Stimulated activated CD8-positive, alpha-beta memory T cell treated with anti-CD3 and anti-CD28 coated beads, Interleukin-7, amount 100 ng/mL, for 1 hour (primary cell): ENCODE measurements at places on chromosomes 1 and 21.
A peak's percentile ranks its signal among the peaks of the same experiment; 100 is the strongest.

DNA sequence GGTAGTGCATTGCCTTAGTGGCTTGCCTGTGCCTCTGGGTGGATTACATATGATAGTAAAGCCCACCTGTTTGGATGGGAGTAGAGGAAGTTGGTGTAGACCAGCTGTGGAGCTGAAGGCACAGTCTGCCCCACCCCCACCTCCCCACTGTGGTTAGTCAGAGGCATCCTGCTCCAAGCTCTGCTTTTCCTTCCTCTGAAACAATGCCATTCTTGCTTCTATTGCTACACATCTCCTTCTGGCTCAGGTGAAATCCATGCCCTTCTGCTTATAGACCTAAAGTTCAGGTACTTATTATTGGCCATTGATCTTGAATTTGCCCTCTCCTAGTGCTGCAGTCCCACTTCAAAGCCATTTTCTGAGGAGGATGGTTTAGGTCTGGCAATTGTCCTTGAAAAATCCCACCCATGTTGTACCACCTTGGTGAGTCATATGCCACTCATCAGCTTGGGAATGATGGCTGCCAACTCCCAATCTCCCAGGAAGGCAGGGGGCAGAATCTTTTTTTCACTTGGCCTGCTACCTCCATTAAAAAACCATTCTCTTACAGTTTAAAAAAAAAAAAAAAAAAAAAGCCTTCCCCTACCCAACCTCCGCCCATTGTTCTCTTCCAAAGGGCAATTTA, 6.7 kb upstream of the TXLNA start:
- no peak for DNase-seq

GRCh38 chr1:87127581-87127980, 201.1 kb upstream of the LMO4 start:
- no peak for DNase-seq

DNA sequence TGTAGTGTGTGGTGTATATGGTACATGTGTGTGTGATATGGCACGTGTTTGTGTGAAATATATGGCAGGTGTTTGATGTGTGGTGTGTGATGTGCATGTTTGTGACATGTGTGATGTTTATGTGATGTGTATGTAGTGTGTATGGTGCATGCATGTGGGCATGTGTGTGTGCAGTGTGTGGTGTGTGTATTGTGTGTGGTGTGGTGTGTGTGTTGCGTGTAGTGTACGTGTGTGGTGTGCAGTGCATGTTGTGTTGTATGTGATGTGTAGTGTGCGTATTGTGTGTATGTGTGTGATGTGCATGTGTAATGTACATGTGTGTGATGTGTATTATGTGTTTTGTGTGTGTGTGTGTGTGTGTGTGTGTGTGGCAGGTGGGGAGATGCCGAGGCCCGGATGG, 65.7 kb downstream of the SLC19A1 start:
- DNase-seq, result no peak

DNA sequence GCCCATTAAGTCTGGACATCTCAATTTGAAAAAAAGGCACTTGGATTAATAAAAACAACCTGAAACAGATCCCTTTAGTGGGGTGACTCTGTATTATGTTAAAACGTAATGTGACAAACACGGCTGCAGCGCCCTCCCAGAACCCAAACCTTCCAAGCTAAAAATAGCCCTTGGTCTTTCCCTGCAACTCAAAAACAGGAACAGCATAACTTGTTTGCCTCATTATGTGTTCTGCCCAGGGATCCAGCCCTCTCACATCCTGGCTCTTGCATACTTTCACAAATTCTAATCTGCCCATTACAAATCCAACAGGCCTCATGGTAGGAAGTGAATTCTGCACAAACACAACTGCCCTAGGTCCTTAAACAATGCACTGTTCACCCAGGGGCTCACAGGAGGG, 94.7 kb upstream of the GADD45A start:
- DNase-seq, result no peak

DNA sequence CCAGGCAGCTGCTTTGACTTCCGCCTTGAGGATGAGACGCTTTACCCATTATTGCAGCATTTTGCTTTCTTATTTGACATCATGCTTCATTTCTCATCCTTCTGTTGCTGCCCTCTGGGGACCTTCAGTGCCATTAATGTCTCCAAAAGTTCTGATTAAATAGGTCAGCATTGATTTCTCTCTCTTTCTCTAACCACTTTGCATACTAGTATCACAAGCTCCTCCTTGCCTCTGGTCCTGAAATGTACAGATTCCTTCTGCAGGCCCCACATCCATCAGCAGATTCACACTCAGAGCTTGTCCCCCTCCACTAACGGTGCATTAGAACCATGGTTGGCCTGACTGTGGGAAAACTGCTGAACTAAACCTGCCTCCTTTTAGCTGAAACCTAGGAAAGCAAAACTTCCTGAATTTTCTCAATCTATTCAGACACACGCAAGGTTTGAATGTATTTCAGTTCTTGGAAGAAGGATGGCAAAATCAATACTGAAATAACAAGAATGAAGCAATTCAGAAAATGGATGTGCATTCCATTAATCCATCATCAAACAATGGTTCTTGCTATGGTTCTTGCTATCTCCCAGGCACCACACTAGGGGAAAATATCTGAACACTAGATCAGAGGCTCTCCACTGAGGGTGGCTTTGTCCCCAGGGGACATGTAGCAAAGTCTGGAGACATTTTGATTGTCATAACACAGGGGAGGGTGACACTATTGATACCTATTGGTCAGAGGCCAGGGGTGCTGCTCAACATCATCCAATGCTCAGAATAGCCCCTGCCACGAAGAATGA, 154.5 kb downstream of the PCP4 start:
- no peak for DNase-seq

DNA sequence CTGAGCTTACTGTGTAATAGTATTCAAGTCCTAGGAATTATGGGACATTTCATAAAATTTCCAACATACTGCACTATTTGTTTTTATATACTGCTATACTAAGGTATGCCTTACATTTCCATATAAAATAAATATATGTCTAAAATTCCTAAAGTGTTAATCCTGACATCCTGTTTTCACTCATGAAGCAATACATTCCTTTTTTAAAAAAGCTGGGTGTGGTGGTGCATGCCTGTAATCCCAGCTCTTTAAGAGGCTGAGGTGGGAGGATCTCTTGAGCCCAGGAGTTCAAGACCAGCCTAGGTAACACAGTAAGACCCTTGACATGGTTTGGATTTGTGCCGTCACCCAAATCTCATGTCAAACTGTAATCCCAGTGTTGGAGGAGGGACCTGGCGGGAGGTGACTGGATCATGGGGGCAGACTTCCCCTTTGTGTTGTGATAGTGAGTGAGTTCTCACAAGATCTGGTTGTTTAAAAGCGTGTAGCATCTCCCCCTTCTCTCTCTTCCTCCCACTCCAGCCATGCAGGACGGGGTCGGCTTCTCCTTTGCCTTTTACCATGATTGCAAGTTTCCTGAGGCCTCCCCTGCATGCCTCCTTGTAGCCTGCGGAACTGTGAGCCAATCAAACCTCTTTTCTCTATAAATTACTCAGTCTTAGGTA, 5.8 kb downstream of the CDC42BPA start:
- DNase-seq, result no peak

DNA sequence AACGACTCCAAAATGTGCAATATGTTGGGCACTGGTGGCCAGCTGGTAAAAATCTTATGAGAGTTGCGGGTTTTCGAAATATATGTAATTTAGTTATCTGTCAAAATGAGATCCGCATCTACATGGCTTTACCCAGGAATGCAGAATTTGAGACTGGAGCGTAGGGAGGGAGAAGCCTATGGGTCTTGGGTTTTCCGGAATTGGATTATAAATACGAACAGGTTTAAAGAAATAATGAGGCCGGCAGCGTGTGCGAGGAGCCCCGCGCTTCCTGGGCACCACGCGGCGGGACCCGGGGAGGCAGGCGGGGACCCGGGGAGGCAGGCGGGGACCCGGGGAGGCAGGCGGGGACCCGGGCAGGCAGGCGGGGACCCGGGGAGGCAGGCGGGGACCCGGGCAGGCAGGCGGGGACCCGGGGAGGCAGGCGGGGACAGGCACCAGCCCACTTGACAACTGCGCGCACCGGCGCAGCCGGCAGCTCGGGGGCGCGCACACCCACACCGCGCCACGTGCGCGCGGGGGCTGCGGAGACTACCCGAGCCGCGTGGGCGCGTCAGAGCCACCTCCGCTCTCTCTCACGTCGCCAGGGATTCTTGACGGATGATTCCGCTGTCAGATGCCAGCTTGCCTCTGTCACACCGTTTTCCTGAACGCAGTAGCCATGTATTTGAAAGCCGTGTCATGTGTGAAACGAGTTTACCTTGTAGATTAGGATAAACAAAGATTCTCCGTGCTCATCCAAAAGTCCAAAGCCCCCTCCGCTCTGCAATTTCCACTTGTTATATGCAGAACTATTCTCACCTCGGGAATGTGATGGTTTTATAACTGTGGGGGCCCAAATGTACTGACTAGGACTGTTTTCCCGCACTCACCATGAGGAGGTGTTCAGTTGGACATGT, 54.3 kb upstream of the HNRNPU start:
- DNase-seq, result peak; percentile 15

GRCh38 chr1:219126377-219126776, 47.3 kb upstream of the LYPLAL1 start:
- no peak for DNase-seq

GRCh38 chr1:45654540-45655280, 30.9 kb upstream of the CCDC17 start:
- no peak for DNase-seq

- DNase-seq, result no peak
Measured at GRCh38 chr21:44735821-44736220, 24.4 kb upstream of the TSPEAR start.

DNA sequence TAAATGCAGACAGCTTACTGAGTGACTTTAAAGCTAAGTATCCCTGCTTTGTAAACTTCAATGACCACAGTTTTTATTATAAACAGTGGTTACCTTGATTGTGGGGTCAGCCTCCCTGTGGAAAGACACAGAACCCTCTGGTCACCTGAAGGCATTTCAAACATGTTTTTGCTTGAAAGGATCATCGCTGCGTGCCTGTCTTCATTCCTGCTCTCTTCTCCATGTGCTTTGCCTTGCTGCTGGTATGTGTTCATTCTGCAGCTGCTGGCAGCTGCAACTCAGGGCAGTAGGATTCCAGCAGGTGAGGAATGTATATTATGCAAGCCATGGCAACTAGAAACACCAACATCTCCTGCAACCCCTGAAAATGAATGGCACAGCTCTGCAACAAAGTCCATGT, 81.0 kb upstream of the VAV3 start:
- no peak for DNase-seq

GRCh38 chr21:46404306-46404705, 54.4 kb upstream of the DIP2A start:
- no peak for DNase-seq

- DNase-seq, result no peak
Measured at GRCh38 chr1:24224761-24225160, 37.7 kb upstream of the IFNLR1 start.

- no peak for DNase-seq
Measured at GRCh38 chr1:181676269-181676668, 193.0 kb downstream of the CACNA1E start.

DNA sequence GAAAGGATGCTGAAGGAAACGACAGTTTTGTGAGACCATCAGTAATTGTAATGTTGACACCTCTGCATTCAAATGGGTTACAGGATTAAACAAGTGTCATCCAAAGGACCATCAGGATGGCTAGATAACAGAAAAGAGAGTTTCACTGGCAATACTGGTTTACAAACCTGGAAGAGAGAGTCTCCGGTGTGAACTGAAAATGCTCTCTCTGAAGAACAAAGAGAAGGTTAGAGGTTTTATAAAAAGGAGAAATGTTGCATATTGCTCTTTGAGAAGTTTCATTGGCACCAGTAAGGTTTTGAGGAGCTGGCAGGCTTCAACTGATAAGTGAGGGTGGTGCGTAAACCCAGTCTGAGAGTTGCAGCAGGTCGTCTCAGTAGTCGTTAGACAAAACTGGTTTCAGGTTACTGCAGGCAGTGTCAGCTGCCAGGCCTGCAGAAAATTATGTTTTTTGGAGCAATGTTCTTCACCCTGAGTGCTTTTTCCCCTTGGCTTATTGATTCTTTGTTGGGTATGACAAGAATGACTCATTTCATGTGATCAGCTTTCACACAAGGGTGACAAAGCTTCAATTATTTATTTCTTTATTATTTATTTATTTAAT, 42.2 kb downstream of the KCNK1 start:
- DNase-seq, result no peak

DNA sequence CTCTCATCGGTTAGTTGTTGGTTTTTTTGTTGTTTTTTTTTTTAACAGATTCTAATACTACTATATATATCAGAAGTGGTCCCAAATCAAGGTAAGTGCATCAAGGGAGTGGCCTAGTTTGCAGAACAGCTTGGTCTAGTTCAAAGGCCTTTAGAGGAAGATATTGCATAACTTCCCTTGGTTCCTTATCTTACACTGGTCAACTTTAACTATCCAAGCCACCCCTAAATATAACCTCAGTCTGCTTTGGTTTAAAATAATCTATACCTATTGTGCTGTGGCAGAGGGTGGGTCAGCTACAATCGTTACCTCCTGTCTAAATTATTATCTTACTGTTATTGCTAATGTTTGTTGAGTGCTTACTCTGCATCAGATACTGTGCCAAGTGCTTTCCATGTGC, 6.9 kb downstream of the S100A12 start:
- DNase-seq, result no peak
